Putamen (tissue), 1 donor: ENCODE measurements at places on chromosomes 16 and 17.

DNA sequence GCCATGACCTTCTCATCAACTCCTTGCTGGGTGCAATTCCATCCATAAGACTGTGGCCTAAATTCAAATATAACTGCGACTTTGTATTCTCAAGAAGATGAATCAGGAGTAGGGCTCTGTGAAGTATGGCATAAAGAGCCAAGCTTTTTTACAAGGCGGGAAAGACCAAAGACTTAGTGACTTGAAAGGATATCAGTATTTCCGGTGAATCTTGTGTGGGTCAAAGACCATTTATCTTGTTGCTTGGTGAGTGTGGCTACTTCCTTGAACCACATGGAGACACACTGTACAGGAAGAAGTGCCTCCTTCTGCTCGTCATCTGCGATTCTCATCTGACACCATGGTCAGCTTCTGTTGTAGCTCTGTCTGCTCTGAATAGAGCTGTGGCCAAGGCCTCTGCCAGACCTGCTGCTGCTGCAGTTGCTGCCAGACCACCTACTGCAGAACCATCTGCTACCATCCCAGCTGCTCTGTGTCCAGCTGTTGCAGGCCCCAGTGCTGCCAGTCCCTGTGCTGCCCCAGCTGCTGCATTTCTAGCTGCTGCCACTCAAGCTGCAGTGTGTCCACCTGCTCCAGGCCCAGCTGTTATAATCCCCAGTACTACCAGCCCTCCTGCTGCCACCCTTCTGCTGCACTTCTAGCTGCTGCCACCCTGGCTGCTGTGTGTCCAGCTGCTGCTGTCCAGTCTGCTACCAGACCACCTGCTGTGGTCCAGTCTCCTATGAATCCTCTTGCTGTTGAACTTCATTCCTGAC lies 6.1 kb upstream of the KRTAP2-4 start:
- DNase-seq: no peak

DNA sequence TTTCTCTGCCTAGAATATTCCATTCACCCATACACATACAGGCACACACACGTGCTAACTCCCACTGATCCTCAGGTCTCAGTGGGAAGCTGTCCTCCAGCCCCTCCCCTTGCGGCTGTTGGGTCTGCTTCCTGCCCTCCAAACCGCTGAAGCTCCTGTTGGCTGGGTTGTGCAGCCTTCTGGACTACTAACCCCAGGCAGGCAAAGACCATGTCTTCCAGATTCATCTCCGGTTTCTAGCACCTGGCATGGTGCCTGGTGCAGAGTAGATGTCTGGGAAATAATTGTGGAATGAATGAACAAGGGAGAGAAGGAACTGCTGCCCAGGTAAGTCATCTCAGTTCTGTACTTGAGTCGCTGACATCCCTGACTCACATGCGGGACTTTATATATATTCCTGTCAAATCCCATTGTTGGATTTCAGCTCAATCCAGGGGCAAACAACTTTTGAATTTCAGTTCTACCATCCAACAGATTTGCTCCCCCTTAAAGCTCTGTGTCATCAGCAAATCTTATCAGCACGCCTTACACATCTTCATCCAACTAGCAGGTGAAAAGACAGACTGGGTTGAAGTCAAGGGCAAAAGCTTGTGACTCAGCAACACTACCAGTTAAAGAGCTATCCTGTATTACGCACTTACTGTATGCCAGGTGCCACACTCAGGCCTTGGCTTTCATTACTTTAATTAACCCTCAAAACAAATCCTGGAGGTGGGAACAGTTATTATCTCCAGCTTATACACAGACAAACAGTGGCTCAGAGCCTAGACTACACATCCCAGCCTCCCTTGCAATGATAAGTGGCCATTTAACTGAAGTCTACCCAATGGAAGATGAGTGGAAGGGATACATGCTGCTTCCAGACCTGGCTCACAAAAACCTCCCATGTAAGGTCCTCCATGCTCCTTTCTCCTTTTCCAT lies 51.1 kb downstream of the SRCIN1 start:
- DNase-seq: no peak

- no peak for DNase-seq
Observed at GRCh38 chr17:66753126-66753920, 81.6 kb upstream of the CACNG5 start.

- no peak for DNase-seq
Observed at GRCh38 chr16:51752438-51752995, 601.4 kb upstream of the SALL1 start.

DNA sequence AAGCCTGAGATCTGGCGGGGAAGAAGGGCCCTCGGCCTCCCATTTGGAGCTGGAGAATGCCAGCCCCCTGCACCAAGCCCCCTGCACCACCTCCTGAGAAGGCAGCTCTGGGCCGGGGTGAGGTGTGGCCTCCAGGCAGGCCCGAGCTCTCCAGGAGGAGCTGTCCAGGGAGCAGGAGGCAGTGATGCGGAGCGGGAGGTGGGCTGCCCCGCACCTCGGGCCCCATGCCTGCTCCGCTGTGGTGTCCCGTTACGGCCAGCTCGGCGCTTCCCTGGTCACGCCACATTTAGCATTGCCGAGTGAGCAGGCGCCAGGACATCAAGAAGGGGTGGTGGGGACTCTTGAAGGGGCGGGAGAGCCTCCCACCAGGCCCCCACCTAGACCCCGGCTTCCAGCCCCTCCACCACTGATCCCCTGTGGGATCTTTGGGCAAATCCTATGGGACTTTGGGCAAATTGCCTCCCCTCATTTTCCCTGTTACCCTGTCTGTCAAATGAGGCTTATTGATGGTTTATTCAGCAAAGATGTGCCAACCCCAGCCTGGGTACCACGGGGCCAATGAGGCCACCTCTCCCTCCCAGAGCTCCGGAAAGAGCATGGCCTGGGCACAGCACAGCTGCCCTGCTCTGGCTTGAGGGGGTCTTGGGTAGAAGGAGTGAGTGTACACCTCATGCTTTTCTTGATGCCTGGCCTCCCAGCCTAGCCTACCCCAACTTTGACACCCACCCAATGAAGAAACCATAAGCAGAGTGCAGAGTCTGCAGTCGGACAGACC lies 15.3 kb downstream of the FOXN1 start:
- DNase-seq: no peak

DNA sequence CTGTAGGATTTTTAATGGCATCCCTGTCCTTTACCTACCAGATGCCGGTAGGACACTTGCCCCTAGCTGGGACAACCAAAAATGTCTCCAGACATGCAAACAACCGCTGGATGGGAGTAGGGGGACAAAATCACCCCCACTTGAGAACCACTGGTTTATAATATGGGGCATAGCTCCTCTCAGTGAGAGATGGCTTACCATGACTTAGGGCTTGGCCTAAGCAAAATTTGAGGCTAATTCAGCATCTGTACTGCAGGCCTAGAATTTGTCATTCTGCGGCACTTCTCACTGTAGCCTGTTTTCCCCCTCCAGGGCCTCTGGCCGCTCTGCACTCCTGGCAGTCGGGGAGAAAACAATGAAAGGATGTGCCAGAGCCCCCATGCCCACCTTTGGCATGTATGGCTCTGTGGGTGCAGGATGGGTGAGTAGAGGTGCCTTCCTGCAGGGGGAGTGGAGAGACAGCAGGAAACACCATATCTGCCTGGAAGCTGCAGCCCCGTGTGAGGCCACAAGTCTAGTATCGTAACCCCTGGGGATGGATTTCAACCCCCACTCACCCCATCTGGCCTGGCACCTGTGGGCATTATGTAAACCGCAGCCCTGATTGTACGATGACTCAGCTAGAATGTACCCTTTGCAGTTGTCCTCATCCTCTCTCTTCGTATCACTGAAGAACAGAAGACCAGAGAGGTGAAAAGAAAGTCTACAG lies 268.1 kb downstream of the SOX9 start:
- no peak for DNase-seq

DNA sequence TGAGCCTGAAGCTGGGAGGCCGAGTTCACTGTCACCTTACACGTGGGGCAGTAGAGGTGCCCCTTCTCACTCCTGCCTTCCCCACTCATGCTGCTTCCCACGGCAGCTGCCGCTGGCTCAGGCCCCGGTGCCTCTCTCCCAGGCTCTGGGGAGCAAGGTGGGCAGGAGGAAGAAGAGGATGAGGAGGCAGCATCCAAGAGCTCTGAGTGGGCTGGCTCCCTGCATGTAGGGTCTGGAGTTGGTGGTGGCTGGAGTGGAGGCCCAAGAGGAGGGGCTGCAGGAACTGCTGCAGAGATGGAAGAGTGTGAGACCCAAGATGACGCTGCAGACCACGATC lies 8.9 kb downstream of the NKIRAS2 start:
- no peak for DNase-seq

- peak; percentile 66 for DNase-seq
Observed at GRCh38 chr16:51431517-51432241, 280.6 kb upstream of the SALL1 start.

- DNase-seq: no peak
Observed at GRCh38 chr17:41413982-41414381, 10.4 kb downstream of the KRT37 start.
